ENCODE measurements at places on chromosomes 4 and X.

- no peak for DNase-seq
Measured at GRCh38 chr4:53013873-53014775, 152.0 kb downstream of the RASL11B start.

- no peak for DNase-seq
Measured at GRCh38 chr4:42819863-42820514, 72.5 kb upstream of the GRXCR1 start.

DNA sequence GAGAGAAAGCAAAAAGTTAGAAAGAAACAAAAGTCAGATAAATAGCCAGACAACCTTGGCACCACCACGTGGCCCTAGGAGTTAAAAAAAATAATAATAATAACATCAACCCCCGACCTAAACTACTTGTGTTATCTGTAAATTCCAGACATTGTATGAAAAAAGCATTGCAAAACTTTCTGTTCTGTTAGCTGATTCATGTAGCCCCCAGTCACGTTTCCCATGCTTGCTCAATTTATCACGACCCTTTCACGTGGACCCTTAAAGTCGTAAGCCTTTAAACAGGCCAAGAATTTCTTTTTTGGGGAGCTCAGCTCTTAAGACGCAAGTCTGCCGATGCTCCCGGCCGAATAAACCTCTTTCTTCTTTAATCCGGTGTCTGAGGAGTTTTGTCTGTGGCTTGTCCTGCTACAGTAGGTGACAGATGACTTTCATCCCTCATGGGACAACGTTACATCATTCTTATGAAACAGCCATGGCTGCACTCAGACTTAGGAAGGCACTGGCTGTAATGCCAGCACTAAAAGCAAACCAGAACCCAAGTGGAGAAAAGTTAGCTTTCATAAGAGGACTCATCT lies 520 bp downstream of the ACOX3 start:
- DNase-seq, result no peak

GRCh38 chrX:14865201-14865600 lies 7.7 kb downstream of the FANCB start:
- no peak for DNase-seq

GRCh38 chr4:8817813-8818062 lies 53.9 kb downstream of the HMX1 start:
- no peak for DNase-seq

DNA sequence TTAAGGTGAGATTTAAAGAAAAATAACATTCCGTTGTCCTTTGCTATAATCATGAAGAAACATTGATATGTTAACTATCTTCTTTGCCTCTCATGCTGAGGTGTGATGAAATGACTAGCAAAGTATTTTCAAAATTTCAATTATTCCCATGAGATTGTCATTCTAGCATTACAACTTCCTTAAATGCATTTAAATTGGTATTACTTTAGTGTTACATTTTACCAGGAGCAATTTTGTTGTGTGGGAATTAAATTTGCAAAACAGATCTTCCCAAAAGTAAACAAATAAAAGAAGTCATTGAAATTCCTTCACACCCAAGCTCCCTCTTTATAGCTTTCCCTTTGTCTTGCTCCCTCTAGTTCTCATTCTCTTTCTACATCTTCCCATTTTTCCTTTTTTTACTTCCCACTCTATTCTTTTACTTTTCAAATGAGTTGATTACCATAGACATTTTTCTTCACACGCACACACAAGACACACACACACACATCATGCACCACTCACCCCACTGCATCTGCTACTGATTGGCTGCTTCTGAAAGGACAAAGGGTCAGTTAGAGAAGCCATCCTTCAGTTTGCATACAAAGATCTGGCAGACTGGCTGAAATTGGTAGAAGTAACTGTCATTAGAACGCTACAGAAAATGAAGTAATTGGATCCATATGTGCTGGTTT lies 10.0 kb upstream of the APELA start:
- no peak for DNase-seq

DNA sequence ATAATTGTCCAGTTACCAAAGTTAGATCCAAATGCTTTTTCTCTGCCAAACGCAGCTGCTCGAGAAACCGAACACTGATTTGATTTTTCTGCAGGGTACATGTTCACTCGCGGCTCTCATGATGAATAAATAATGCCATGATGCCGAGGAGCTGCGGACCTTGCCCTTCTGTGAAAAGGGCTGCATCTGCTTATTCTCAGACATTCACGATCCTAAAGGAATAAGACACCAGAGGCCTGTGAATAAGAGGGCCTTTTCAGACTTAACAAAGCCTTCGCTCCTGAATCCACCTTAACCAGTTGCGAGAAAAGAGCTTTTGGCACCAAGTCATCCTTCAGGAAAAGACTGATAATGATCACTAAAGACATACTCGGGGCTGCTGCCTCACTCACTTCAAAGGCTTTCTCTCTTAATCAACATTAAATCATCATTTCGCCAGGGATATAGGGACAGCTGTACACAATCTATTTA lies 147.5 kb downstream of the FBXO8 start:
- DNase-seq, result no peak

DNA sequence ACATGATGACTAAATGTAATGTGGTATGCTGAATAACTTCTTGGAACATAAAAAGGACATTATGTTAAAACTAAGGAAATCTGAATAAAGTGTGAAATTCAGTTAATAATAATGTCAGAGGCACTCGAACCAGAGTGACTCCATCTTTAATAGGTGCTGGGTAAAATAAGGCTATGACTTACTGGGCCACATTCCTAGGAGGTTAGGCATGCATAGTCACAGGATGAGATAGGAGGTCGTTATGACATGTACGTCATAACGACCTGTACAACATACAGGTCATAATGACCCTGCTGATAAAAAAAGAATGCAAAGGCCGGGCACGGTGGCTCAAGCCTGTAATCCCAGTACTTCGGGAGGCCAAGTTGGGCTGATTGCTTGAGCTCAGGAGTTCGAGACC lies 28.9 kb upstream of the OPHN1 start:
- DNase-seq, result no peak

DNA sequence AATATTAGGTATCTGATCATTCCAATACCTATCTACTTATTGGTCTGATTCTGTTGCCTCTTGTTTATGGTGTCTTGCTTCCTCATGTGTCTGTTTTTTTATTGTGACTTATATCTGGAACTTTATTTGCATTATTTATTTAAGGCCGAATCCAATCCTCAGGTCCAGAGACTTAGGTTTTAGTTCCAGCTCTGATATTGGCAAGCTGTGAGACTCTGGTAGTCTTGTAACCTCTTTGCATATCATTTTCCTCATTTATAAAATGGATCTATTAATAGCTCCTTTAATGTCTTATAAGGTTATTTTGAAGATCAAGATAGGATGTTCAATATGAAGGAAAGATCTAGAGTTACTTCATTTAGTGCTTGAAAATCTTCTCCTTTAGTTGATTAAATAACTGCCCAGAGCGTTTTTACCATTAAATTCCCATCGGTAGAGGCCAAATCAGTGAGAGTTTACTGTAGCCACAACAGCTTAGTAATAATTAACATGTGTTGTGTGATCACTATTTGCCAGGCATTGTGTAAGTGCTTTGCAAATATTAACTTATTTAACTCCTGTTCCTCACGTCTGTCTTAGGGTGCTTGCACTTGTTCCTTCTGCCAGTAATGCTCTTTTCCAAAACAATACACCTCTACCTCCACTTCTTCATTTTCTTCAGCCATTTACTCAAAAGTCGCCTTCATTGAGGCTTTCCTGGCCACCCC lies 82.2 kb downstream of the CC2D2A start:
- no peak for DNase-seq

GRCh38 chr4:111905511-111905910 lies 239.7 kb upstream of the FAM241A start:
- no peak for DNase-seq

DNA sequence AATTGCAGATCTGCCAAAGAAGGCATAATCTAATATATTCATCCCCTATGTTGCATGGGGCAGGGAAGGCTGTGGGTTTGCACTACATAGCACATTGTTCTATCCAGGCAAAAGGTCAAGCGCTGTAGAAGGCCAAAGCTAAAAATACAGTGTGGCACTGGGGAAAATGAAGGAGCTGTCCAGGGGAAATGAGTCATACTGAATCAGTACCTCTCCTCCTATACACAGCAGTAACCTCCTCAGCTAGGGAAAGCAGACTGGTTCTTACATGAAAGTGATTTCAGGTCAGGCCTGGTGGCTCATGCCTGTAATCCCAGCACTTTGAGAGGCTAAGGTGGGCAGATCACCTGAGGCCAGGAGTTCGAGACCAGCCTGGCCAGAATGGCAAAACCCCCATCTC lies 31.0 kb upstream of the SLC25A4 start:
- peak; percentile 45 for DNase-seq

GRCh38 chr4:153028535-153028934 lies 92.4 kb downstream of the FHDC1 start:
- no peak for DNase-seq

GRCh38 chrX:68261060-68261672 lies 172.1 kb downstream of the OPHN1 start:
- DNase-seq, result no peak

GRCh38 chr4:152202415-152202814 lies 333.5 kb downstream of the FBXW7 start:
- no peak for DNase-seq

DNA sequence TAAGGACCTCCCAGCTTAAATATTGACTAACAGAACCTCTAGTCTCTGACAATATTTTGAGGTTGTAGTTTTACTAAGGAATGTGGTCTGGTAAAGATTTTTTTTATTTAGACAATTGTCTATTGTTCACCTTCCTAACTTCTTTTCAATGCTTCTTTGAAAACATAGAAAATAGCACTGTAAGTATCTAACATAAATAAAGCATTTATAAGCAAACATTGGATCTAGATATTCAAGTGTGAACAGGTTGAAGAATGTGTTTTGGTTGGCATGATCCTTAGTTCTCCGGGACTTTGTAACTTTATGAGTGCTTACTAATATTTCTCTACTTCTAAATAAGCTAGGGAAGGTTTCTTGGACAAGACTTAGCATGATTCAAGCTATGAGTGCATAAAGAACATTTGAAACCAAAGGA lies 285.4 kb upstream of the ARSJ start:
- DNase-seq, result no peak

DNA sequence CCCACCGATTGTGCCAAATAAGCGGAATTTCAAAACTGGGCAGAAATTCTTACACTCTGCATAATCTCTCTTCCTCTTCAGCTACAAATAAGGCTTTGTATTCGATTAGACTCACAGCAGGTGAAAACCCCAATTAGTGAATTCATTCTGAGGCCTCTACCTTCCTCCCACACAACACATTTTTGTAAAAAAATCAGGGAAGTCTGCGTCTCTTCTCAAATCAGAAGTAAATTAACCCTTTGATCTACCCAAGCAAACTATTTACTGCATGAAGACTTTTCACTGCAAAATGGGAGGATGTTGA lies 200.6 kb upstream of the FTHL17 start:
- no peak for DNase-seq

DNA sequence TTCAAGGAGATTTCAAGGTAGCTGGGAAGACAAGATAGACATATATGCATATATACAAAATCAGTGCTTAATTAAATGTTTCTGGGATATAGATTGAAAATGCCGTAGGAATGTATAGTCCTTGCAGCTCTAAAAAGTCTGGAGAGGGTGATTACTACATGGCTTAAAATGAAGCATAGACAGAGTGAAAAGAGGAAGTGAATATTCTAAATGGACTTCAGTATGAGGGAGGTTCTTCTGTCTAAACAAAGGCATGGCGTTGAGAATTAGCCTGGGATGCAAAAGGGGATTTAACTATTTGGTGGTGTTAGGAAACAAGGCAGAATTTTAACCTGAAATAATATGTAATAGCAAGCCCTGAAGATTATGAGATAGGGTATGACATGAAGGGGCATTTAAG lies 141.5 kb upstream of the FRMPD4 start:
- DNase-seq, result no peak

DNA sequence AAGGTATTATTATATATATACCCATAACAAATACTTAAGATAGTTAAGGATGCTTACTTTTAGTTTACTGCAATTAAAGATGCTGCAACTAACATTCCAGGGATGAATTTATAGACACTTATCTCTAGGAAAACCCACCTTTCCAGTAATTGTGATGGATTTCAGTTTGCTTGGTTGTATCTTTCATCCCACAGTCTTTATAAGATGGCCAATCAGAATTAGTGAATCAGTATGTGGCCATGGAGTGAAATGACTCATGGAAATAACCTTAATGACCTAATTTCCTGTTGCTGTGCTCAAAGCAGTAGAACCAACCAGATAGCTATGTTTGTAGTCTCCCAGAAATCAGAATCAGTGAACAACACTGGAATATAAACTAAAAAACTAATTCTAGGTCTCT lies 26.4 kb downstream of the MOSPD2 start:
- DNase-seq, result no peak

DNA sequence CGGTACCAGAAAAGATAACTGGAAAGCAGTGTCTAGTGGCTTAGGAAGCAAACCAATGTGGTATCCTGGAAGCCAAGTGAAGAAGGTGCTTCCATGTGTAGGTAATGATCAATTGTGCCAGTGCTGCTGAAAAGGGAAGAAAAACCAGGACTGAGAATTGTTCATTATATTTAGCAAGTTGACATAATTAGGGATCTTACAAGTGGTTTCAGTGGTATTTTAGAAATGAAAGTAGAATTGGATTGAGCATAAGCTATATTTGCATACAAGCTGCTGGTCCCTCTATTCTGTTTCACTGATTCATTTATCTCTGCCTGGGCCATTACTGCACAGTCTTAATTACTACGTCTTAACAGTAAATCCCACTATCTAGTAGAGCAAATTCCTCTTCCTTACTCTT lies 32.3 kb downstream of the PRDM8 start:
- DNase-seq, result no peak

DNA sequence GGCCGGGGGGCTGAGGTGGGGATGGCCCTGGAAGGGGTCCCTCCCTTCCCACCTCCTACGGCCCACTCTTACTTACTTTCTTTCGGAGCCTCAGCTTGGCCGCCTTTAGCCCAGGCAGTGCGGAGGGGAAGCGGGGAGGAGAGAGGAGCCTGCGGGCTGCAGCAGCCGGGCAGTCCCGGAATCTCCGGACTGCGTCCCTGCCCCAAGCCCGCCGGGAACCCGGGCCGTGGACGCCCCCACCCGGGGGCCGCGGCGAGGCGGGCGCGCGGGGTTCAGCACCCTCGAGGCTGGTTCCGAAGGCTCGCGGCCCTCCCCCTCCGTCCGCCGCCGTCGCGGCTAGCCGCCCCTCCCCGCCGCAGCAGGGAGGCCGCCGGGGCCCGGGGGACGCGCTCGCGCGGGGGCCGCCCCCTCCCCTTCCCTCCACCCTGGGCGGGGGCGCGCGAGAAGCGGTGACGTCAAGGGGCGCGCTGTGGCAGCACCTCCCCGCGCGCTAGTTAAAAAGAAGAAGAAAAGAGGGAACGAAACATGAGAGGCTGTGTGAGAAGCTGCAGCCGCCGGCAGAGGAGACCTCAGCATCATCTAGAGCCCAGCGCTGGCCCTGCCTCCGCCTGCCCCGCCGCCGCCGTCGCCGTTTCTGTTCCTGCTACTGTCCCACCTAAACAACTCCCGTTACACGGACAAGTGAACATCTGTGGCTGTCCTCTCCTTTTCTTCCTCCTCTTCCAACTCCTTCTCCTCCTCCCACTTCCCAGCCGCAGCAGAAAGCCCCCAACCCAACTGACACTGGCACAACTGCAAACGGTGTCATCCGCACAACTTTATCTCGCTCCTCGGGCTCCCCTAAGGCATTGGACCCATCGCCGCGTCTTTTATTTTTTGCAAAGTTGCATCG lies at the start of gene HHIP:
HHIP (plus strand) TSS at position 526 of the 892 bp plus-strand sequence. CDS start 520 bp downstream, outside the sequence.
- DNase-seq, result no peak
